Stimulated activated CD4-positive, alpha-beta T cell treated with anti-CD3 and anti-CD28 coated beads, TNF-alpha, amount 100 ng/mL, for 1 hour (primary cell): ENCODE measurements at places on chromosomes 6 and 20.

DNA sequence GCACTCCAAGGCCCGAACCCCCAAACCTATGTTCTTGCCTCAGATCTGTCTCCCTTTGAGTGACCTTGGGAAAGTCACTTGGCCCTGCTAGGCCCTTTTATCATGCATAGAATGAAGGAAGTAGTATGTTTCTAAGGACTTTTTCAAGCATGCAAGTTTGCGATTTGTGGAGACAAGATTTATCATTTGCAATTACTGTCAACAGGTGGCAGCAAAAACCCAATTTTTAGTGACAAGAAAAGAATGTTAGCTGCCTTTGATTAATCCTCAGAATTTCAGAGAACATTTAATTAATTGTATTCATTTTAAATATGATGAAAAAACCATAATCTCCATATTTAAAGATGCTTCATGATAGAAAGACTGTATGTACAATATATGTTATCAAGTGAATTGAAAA is 28.3 kb upstream of the PREP start:
- DNase-seq, result no peak

DNA sequence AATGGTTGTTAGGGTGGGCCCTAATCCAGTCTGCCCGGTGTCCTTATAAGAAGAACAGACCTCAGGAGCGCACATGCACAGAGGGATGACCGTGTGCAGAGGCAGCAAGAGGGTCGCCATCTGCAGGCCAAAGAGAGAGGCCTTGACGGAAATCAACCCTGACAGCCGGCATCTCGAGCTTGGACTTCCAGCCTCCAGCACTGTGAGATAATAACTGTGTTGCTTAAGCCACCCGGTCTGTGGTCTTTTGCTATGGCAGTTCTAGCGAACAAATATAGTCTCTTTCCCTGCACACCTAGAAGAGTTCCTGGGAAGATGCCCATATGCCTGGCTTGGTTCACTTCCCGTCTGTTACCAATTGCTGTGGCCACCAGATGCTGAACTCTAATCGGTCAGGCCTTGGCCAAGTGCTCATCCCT is 35.3 kb upstream of the PTGIS start:
- DNase-seq, result no peak

DNA sequence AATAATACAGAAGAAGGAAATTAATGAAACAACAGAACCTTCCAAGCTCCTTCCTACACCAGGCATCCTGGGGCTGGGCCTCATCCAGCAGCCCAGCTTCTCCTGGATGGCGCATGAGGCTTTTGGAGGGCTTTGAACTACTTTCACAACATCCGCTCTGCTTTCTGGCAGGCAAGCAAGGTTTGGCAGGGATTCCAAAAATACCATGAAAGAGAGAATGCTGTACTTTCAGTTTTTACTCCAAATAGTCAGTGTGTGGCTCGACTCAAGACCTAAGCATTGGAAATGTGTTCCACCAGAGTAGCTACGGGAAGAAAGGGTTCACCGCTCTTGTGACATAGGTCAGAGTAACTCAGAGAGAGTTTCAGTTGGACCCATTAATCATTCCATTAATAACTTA is 125.4 kb downstream of the OPRM1 start:
- no peak for DNase-seq

- DNase-seq, result no peak
Measured at GRCh38 chr6:43715056-43715788, 27.6 kb upstream of the MRPS18A start.

GRCh38 chr6:7562769-7563168 is 21.3 kb downstream of the DSP start:
- no peak for DNase-seq

DNA sequence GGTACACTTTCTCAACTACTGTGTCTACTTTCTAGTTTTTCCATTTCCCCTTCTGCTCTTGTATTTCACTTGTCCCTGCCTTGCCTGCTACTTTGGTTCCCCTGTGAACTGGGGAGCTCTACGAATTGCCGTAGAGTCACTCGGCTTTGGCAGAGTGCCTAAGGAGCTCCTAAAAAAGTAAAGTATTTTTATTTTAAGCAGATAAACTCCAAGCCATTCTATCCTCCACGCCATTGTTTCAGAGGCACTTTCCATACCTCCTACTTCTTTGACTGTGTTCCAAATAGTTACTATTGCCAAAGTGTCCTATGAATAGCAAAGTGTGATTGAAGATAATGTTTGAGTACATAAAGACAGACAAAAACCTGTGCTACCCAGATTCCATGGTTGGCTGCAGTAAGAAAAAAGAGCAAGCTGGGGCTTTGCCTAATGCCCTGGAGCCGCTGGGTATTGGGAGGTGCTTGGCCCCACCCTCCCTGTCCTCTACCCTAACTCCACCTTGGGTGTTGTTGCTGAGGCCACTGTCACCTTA is 5.1 kb upstream of the MBOAT1 start:
- no peak for DNase-seq

DNA sequence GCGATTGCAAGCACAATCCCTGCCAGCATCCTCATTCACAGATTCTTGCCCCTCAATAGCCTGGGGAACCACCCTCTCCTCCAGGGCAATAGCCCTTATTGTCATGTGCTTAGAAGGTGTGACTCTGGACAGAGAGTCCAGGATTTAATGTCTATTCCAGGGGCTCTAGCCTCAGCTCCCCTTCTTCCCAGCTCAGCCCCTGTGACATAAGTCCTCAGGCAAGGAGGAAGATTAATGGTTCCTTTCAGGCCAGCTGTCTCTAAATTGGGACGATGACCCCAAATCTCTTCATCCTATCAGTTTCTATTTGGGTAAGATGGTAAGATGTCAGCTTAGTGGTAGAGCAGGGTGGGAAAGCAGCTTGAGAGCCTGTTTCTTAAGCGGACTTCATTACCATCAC is 8.1 kb downstream of the LRFN2 start:
- no peak for DNase-seq

DNA sequence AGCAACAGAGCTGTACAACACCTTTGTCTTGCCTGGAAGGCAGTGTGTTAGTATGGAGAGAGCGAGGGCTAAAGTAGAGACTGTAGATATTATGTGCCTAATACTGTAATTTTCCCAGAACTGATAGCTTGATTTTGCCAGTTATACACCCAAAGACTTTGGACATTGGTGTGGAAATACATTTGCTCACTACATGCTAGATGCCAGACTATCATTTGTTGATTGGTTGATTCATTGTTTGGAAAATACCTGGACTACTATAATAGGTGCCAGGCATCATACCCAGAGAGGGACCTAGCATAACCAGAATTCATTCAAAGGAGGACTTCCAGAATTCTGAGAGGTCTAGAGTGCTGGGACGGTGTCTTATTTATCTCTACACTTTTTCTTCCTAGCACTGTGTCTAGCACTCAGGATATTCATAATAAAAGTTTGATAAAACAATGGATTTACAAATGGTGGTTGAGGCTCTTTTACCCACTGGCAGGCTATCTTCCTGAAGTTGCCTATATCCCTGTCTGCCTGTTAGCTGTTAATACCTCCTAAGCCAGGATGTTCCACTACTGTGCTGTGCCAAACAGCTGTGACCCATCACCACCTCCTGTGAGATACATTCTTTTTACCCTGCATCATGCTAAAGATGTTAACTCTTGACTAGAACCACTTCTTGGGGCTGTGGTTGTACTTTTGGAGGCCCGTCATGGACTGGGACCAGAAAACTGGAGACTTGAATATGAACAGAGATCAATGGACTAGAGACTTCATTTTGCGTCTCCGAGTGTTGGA is 72.2 kb upstream of the FUCA2 start:
- DNase-seq, result no peak

- no peak for DNase-seq
Measured at GRCh38 chr20:31943052-31943471, 8.8 kb downstream of the PDRG1 start.

GRCh38 chr6:47276377-47276776 is 33.3 kb downstream of the TNFRSF21 start:
- DNase-seq, result no peak
